ENCODE measurements at places on chromosomes 2 and 18. TPM values are rescaled to one million over a fixed set of nuclear protein-coding genes. Genes with fewer than 3 reads are reported as not detected.

- DNase-seq: no peak
These were observed 158.5 kb upstream of the ALKAL2 start for GRCh38 chr2:446303-446874.

Gene IRS1
- total RNA-seq: 2.7 TPM

DNA sequence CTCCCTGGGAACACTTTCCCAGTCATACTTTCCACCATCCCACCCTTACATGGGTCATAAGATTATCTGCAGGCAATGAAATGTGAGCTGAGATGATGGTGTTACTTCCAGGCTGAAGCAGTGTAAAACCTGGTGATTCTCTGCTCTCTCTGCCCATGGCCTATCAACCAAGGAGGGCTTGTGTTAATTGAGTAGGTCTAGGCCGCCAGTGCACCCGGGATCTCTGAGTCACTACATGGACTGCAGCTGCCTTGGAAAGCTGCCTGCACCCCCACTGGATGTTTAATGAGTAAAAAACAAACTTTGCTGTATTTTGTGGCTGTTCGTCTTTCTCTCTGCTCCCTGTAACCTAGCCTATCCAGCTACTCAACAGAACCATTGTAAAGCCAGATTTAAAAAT is 451.7 kb upstream of the SMIM21 start:
- DNase-seq: no peak

- DNase-seq: no peak
These were observed 2.8 kb downstream of the NOL4 start for GRCh38 chr18:34221971-34222306.

Gene TPO
- total RNA-seq: not detected

Gene TMEM182
- 7.4 TPM for total RNA-seq

Gene CDH19
- total RNA-seq: not detected

DNA sequence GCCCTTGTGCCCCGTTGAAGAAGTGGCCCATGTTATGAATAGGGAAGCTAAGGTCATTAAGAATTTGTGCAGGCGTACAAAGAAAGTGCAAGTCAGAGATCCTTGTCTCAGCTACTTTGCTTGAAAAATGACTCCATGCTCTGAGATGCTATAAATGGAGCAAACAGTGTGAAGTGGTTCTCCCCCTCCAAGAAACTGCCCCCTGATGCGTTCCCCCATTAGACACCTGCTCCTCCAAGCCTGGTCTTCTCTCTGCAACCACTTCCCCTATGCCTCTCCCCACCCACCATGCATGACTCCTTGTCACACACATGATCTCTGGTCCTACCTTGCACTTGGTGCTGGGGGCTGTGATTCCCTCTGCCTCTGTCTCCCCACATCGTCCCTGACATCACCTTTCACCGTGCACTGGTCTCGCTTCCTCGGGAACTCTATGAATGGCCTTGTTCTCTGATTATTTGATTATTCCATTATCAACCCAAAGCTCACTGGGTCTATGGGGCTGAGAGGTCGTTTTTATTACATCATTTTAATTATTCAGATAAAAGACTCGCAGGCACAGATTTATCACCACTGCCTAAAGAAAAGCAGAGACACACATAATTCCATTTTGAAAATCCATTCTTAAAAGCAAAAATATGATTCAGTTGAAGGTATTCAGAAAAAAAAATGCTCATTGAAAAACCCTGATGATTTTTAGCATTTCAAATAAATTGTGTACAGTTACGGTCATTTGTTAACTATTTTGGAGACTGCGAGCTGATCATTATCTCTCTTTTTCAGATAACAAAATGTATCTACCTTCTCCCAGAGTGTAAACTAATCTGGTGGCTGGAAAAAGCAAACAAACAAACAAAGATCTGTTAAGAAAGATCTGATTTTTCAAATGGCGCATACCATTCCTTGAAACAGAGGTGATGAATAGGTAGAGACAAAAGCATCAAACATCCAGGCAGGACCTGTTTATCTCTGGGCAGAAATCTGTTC is 294.9 kb downstream of the SOX11 start:
- no peak for DNase-seq

Gene PTCD3
- 193 TPM for total RNA-seq

DNA sequence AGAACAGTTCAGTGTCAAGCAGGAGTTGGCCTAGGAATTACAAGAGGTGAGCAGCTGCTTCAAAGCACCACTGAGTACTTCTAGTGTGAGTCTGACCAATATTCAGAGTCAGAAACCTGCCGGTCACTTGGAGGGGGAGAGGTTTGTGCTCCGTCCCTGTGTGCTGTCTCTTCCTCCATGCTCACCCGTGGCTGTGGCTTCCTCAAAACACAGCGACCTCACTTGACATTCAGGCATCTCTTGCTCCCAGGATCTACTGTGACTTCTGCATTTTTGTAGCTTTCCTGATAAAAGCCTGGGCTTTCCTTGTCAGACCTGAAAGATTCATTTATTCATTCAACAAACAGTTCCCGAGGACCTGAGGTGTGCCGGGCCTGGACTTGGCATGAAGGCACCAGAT is 32.9 kb downstream of the TPRKB start:
- no peak for DNase-seq

DNA sequence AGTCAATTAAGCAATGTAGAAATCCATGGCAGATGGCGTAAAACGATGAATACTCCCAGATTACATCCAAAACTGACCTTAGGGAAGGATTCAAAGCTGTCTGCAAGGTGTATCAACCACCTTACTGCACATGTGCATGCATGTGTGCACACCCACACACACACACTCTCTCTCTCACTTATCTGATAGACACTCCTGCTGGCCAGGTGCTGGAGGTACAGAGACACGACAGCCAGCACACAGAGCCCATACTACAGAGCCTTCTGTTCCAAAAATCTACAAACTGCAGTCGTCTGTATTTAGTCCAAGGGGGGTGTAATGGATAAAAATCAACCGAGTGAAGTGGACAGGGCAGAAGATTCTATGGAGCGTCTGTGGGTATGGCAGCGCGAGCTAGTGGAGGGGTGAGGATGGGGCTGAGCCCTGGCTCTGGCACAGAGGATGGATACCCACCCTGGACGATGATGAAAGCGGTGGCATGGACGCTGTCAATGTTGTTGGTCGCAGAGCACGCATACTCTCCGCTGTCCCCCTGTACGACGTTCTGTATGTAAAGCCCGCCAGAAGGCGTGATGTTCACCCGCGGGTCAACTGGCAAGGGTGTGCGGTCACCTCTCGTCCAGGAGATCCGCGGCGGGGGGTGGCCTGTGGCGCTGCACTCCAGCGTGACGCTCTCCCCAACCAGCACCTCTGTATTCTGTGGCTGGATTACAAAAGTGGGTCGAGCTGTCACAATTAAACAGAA is 78.4 kb downstream of the PXDN start:
- DNase-seq: no peak

- DNase-seq: no peak
These were observed 83.7 kb downstream of the DSEL start for GRCh38 chr18:67432806-67433205.

Gene CHRND
- not detected for total RNA-seq

DNA sequence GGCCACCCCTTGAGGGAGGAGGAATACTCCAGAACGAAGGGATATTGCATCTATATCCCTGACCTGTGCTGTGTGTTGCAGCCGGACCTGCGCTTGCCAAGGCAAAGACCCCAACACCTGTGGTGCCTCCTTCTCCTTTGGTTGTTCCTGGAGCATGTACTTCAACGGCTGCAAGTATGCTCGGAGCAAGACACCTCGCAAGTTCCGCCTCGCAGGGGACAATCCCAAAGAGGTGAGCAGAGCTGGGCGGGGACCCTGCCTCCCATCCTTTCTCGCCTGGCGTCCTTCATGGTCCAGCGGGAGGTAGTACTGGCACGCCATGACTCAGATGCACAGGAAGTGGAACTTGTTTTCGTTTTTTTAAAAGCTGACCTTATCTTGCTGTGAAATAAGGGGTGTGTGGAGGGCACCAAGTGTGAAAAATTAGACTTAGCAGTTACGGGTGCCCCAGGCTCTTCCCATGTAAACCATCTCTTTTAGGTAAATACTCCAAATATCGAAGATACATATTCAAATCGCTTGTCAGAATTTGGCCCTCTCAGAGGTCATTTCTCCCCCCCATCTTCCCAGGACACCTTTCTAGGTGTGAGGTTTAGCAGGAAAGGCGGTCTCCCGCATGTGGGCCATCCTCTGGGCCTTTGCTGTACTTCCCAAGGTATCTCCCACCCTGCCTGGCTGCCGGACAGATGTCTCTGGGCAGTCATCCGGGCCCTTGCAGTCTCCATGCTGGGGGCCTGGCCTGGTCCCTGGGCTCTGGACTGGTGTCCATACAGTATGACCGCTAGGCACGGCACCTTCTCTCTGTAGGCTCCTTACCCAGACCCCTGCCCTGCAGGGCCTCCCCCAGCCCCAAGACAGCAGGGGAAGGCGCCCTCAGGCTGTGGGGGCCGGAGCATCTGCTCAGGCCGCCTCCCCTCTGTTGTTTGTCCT is 57.6 kb downstream of the BOLA3 start:
- no peak for DNase-seq

DNA sequence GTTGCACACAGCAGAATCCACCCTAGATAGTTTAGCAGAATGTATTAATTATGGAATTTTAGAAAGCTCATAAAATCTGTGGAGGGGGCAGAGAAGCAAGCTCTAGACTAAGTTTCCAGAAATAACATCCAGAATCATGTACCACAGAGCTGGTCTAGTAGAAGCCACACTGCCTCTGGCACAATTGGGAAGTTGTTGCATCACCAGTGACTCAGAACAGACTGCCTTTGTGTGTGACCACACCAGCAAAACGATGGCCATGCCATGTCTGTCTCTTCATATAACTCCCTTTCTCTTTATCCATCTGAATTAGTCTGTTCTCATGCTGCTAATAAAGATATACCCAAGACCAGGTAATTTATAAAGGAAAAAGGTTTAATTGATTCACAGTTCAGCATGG is 158.9 kb downstream of the CCDC148 start:
- no peak for DNase-seq

Measured in activated naive CD4-positive, alpha-beta T cell treated with anti-CD3 and anti-CD28 coated beads, Interleukin-2, amount 50 U/mL, for 72 hours (primary cell).